ENCODE measurements at places on chromosomes 12 and 14. TPM values are rescaled to one million over a fixed set of nuclear protein-coding genes. Genes with fewer than 3 reads are reported as not detected.

- peak; percentile 40 for DNase-seq
Observed at GRCh38 chr14:50312734-50313054, 570 bp downstream of the DMAC2L start.

DNA sequence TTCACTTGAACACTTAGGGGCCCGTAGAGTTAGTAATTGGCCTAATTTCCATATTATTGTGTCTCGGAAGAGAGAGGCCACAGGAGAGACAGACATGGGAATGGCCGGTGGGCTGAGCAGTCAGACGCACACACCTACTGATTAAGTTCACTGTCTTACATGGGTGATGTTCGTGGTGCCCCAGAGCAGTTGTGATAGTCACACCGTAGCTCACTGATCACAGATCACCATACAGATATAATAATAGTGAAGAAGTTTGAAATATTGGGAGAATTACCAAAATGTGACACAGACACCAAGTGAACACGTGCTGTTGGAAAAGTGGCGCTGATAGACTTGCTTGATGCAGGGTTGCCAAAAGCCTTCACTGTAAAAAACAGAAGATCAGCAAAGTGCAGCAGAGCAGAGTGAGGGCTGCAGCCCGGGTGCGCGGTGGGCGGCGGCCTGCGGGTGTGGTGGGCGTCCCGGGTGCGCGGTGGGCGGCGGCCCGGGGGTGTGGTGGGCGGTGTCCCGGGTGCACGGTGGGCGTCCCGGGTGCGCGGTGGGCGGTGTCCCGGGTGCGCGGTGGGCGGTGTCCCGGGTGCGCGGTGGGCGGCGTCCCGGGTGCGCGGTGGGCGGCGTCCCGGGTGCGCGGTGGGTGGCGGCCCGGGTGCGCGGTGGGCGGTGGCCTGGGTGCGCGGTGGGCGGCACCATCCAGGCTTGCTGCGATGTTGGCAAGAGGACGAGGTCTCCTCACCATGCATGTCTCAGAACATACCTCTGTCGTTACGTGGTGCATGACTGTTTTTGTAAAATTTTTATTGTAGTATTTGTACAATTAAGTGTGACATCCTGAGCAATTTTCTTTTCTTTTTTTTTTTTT, 34.3 kb upstream of the TEX22 start:
- DNase-seq = peak; percentile 54

- DNase-seq = no peak
Observed at GRCh38 chr12:118760623-118761022, 220.7 kb upstream of the SRRM4 start.

DNA sequence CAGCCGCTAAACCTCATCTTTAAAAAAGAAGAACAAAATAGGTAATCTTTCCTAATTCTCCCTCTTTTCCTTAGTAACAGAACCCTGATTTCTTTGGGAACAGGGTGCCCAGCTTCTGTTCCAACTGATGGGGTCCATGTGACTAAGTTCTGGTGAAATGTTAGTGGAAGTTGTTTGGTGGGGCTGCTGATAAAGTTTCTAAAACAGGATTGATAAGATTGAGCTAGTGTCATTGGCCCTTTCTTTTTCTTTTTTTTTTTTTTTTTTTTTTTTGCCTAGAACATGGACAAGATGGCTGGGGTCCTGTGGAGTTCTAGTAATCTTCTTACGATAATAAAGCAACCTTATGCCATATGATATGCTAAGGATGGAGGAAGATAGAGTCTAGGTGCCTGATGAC, 16.2 kb upstream of the TUBA1B start:
- DNase-seq = no peak

GRCh38 chr12:21183721-21184275, 52.8 kb downstream of the SLCO1B1 start:
- no peak for DNase-seq

DNA sequence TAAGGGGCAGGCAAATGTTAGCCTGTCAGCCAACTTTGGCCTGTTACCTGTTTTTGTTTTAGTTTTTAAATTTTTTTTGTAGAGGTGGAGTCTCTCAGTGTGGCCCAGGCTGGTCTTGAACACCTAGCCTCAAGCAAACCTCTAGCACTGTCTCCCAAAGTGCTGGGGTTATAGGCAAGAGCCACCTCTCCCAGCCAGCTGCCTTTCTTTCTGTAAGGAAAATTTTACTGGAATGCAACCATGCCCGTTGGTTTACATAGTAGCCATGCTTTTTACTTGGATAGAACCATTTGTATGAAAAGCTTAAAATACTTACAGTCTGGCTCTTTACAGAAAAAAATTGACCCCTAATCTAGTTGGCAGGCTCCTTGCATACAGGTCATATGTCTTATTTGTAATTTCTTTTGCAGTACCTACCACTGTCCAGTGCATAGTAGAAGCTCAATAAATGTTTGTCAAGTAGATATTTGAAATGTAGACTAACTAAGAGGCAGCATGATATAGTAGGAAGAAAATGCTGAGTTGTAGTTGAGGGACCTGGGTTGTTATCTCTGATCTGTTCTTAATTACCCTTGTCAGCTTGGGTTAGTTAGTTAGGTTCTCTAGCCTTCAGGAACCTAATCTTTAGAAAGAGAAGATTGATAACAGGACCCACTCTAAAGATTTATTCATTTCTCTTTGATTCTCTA, 4.7 kb downstream of the MDM2 start:
- no peak for DNase-seq

GRCh38 chr12:131933387-131933786, 4.3 kb downstream of the PUS1 start:
- DNase-seq = no peak

DNA sequence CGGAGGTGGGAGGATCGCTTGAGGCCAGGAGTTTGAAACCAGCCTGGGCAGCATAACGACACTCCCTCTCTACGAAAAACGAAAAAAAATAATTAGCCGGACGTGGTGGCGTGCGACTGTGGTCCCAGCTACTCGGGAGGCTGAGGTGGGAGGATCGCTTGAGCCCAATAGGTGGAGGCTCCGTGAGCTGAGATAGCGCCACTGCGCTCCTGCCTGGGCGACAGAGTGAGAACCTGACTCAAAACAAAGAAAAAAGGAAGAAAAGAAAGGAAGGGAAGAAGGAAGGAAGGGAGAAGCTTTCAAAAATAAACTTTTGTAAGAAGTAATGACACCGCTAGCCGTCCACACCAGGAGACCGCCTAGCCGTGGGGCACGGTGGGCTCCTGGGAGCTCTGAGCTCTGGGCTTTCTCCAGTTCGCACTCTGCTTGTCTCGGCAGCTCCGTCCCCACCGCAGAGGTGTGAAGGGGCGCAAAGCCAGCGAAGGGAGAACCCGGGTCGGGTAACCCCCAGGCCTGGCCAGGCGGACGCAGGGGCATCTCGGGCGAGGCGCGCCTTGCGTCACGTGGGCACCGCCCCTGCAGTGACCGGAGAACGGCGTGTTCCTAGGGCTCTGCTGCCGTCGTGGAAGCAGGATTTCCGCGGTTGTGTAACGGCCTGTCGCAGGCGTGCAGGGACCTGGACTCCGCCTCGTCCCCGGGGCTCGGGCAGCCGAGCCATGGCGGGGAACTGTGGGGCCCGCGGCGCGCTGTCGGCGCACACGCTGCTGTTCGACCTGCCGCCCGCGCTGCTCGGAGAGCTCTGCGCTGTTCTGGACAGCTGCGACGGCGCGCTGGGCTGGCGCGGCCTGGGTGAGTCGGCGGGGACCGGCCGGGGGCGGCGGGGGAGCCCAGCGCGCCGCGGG, at the start of gene IRAK3:
Gene IRAK3, plus strand, starts transcription at position 631 of the 902 bp plus-strand sequence. Its CDS starts 86 bp downstream, at position 717.
- peak; percentile 40 for DNase-seq

DNA sequence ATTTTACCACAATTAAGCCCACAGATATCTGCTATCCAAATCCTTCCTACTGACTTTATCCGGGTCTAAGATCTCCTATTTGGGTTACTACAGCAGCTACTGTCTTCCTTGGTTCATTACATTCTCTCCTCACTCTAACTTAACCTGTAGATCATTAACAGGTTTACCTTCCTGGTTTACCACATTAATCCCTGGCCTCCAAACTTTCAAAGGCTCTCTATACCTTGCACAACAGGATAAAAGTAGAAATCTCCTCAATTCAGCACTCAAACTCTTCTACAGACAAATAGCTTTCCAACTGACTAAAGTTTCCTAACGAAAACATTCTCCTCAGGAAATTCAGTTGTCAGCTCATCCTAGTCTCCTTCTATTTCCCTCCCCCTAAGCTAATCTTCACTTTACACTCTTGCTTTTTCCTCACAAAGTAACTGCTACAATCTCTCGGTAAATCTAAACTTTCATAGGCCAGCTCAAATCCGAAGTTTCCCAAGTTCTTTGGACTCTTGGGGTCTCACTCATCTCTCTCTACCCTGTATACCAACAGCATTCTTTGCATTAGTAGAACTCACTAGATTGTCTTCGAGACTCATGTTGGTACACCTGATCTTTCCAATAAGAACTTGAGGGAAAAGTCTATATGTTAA, 2.7 kb downstream of the BTBD7 start:
- no peak for DNase-seq

- DNase-seq = peak; percentile 30
Observed at GRCh38 chr12:27277846-27278260, 33.8 kb downstream of the STK38L start.

DNA sequence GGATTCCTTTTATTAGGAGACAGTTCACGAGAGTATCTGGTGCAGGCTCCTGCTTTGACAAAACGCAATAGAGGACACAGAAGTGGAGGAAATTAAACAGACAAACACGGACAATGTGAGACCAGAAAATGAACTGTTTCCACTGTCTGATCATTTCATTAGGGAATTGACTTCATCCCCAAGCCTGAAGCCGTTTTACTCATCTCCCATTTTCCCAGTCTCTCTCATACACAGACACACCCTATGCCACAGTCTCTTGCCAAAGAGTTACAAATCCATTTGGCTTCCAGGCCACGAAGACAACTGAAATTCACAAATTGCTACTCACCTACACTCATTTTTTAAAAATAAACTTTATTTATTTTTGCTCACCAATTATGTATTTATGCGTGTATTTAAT, 1087.8 kb upstream of the TMEM132C start:
- peak; percentile 45 for DNase-seq

DNA sequence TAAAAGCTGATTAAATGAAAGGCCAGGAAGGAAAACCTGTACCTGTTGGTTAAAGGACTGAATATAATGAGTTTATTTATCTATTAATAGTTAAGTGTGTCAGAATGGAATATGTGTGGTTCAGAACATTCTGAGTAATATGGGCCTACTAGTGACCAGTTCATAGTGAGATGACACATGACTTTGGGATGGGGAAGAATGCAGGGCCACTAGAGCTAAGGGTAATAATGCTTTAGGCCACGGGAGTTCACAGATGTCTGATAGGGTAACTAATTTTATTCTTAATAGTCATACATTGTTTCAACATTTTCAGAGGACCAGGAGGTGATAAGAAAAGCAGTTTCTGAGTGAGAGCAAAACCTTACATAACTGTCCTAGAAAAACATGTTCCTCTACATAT, 247.8 kb upstream of the OR4E1 start:
- peak; percentile 44 for DNase-seq

DNA sequence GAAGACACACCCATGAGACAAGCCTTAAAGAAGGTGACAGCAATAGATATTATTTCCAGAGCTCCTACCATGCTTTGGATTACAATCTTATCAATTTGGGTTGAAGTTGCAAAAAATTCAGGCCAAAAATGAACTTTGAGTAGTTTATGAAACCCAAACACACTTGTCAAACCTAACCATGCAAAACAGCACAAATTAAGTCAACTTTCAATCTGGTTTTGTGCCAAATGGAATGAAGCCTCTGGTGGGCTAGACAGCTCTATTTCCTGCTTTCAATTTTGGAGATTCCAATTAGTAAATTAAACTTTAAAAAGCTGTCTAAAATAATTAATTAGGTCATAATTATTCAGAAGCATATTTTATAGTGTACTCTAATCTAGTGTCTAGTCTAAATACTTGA, 203.4 kb downstream of the SYT1 start:
- DNase-seq = no peak

- DNase-seq = no peak
Observed at GRCh38 chr14:88535149-88535548, 19.7 kb downstream of the PTPN21 start.

DNA sequence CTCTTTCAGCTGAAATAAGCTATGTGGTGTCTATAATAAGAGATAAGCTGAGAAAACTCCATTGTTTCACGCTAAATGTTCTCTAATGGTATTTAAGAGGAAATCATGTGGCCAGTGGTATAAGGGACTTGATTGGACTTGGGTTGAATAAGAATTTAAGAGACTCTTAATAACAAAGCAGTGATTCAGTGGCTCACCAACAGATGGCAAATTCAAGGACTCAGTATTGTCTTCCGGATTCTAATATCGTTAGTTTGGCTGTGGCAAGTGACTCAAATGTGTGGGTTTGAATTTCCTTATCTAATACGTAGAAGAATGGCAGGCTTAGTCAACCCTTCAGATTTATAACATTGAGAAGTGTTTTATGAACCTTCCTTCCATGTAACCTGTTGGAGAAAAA, 49.1 kb upstream of the KCNH3 start:
- peak; percentile 97 for DNase-seq

DNA sequence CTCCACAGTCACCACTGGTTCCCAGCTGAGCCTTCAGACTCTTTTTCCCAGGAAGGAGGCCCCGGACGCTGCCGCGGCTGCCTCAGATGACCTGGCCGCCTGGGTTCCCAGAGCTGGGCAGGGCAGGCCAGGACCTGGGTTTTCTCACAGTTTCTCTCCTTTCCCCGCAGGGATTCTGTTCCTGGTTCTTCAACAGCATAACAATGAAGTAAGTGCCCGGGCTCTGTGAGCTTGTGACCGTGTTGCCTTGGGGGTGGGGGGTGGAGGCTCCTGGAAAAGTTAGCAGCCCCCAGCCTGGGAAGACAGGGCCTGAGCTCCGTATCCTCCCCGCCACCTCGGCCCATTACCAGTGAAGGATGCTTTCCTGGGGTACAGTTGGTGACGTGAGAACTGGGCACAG, 43.7 kb downstream of the TMEM63C start:
- no peak for DNase-seq

DNA sequence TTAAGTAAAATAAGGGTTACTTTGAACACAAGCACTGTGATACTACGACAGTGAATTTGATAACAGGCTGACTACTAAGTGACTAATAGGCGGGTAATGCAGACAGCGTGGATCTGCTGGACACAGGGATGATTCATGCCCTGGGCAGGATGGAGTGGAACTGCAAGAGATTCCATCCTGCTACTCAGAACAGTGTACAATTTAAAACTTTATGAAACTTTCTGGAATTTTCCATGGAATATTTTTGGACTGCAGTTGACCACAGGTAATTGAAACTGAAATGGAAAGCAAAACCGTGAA, 46.0 kb downstream of the YEATS4 start:
- peak; percentile 98 for DNase-seq

GRCh38 chr12:94596596-94596995, 53.8 kb downstream of the TMCC3 start:
- DNase-seq = peak; percentile 54

The TRIM9 gene
- 0.26 TPM for total RNA-seq

The MYF5 gene
- total RNA-seq = not detected

The MYO1A gene
- under 0.01 TPM for total RNA-seq

The RACGAP1 gene
- total RNA-seq = 9.6 TPM

The MMP17 gene
- 4.5 TPM for total RNA-seq
